ENCODE measurements at places on chromosomes 1 and 21.

DNA sequence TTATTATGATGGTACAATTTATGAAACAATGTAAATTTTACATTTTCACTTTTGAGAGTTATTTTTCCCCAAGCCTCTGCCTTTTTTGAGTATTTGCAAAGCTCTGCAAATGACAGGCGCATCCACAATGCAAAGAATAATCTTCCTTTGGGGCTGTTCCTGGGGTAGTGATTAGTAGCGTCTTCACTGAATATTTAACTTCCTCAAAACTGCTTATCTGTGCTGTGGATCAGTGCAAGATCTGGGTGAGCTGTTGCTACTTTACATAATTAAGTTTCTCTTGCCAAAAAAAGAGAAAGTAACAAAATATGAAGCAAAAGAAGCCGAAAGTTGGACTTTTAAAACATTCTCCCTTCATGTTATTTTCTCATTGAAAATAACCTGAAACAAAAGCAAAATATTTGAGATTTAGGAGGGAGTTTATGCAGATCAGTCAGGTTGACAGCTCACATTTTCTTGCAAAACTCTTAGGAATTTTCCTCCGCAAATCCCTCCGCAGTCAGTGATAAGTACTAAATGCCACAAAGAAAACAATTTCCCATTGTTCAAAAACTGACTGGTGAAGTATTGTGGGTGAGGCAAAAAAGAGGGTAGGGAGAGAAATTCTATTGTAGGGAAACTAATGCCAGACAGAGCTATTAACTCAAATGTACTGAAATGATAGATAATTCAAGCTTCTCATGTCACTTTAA lies 276.4 kb upstream of the B3GALT2 start:
- no peak for DNase-seq

DNA sequence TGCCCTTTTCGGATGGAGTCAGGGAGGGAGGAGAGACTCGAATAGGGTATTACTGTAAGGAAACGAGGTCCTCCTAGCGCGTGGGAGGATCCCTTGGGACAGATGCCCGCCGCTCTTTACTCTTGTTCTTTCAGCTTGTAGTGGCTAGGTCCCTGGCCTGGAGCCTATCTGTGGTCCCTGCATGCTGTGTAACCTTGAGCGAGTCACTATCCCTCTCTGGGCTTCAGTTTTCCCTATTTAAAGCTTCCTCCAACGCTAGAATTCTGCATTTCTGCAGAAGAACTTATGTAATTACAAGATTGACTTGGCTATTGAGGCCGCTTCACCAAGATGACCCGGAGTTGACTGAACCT lies 744 bp downstream of the MIER1 start:
- no peak for DNase-seq

GRCh38 chr1:164630626-164631396 lies 71.8 kb downstream of the PBX1 start:
- DNase-seq: no peak

DNA sequence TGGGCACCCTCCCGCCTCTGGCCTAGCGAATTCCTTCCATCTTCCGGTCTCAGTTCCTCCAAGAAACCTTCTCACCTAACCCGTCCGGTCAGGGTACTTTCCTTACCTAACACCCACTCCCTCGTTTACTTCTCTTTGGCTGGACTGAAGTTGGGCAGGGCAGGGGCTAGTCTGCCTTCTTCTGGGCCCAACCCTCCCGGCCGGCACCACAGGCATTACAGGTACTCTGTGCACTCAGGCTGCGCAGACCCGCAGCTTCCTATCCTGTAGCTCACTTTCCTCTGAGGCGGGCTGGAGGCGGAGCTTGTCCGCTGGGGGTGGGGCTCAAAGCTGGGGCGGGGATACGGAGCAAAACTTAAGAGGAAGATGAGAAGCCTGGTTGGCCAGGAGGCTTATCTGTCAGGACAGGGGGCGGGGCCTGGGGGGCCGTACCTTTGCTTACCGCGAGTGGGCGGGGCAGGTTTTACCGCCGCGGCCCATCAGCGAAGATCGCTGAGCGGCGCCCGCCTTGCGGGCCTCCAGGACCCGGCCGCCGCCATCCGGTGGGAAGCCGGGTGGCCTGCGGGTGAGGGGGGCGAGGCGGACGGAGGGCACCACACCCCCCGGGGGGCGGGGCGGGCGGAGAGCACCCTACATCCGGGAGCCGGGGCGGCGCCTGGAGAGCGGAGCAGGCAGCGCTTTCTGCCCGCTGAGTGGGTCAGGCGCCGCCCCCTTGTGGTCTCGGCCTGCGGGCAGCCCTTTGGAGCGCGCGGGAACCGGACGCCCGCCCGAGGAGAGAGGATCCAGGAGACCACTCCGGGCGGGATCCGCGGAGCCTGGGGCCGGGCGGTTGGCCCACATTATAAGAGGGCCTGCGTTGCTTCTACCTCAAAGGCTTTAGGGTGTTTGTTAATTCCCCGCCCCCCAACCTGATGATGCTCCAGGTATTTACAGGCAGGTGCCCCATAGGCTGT lies 31.9 kb downstream of the ZNF648 start:
- DNase-seq: peak; percentile 98

DNA sequence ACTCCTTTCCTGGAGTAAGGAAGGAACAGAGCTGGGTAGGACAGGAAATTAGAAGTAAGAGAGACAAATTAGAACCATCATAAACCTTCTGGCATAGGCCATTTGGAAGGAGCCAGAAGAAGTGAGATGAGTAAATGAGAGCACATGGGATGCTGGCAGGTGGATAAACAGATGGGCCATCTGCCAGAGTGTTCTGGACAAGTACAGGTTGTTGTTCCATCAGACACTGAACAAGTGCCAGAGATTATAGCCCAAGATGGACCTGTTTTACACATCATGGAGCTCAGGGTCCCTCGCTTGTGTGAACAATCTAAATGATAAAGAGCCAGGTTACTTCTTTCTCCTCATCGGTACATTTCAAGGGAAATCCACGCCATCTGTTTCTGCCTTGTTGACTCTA lies 200.3 kb downstream of the HHIPL2 start:
- DNase-seq: no peak

DNA sequence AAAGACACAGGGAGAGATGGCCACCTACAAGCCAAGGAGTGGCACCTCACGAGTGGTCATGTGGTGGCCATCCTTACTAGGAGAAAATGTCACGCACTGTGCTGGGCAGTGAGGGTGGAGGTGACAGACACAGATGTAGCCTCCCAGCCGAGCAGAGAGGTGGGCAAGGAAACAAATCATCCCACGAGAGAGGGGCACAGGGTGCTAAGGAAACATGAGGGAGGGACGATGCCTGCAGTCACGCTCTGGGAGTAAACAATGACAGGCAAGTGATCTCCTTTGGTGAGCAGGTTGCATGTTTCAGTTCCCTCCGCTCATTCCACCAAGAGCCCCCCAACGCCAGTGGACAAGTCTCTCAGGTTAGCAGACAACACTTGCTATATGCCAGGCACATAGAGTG lies 65.8 kb downstream of the CD247 start:
- no peak for DNase-seq

- DNase-seq: no peak
Measured at GRCh38 chr1:230730977-230731376, 16.2 kb upstream of the CAPN9 start.

- no peak for DNase-seq
Measured at GRCh38 chr1:210447456-210448057, 118.9 kb downstream of the HHAT start.

- no peak for DNase-seq
Measured at GRCh38 chr1:201275253-201275666, 8.0 kb upstream of the PKP1 start.

DNA sequence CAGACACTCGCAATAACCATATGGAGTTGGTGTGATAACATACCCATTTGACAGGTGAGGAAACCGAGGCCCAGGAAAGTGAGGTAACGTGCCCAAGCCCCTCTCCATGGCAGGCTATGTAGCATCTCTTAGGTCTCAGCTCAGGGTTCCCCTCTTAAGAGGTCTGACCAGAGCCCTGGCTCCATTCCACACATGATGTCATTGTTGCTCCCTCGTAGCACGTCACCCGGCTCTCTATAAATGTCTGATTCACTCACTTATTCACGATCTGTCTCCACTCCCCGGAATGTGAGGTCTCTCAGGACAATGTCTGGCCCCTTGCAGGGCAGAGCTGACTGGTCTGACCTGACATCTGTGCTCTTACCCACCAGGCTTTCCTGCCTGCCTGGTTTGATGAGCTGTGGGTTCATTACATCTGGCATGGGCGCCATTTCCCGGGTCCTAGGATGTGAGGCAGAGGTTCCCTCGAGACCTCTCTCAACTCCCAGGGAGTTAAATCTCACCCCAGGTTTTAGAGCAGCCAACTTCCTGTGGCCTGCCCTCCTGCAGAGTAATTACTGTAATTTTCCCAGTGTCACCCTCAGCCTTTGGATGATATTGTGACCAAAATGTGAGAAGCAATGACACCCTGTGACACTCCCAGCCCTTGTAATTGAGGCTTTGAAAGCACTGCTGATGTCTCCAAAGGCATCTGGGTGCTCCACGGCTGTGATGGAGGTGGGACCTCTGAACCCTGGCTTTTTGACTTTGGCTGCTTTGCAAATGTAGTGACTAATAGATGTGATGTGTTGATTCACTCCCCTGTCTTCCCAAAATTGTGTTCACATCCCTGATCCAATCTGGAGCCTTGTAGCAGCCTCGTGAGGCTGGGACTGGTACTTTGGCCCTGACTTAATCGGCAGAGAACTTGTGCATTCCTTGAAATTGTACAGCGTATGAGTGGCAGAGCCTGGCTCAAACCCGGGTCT lies 10.6 kb downstream of the ACTL8 start:
- no peak for DNase-seq

GRCh38 chr21:39647476-39647875 lies 34.7 kb downstream of the B3GALT5 start:
- DNase-seq: no peak

Measured in activated B cell treated with CpG ODN at 0.5 μM for 24 hours (primary cell).